ENCODE measurements at places on chromosomes 1 and 21. TPM values are rescaled to one million over a fixed set of nuclear protein-coding genes. Genes with fewer than 3 reads are reported as not detected.

ACKR1 gene
- 6.1 TPM for total RNA-seq

MR1 gene
- 13.7 TPM for total RNA-seq

WNT4 gene
- total RNA-seq: 35.0 TPM

SPATA46 gene
- total RNA-seq: not detected

KRTAP7-1 gene
- total RNA-seq: not detected

C4BPA gene
- 0.20 TPM for total RNA-seq

SFN gene
- 0.30 TPM for total RNA-seq

PLEKHN1 gene
- not detected for total RNA-seq

PTGS2 gene
- 4.3 TPM for total RNA-seq

PLA2G2A gene
- 0.40 TPM for total RNA-seq

LEFTY1 gene
- total RNA-seq: 0.79 TPM

ADAMTS4 gene
- total RNA-seq: 17.5 TPM

STYXL2 gene
- total RNA-seq: 0.94 TPM

OR2T11 gene
- not detected for total RNA-seq

CACNA1E gene
- 53.7 TPM for total RNA-seq

KCNAB2 gene
- total RNA-seq: 7.5 TPM

MYCL gene
- total RNA-seq: 6.4 TPM

LCE2A gene
- not detected for total RNA-seq

MX2 gene
- total RNA-seq: 3.2 TPM

LCK gene
- 0.22 TPM for total RNA-seq

SLC9C2 gene
- 0.79 TPM for total RNA-seq

LRRC39 gene
- 4.1 TPM for total RNA-seq

ZNF669 gene
- 12.4 TPM for total RNA-seq

UTS2 gene
- total RNA-seq: 11.0 TPM

C1orf210 gene
- total RNA-seq: not detected

RPTN gene
- total RNA-seq: not detected

LRRC71 gene
- 4.5 TPM for total RNA-seq

DNAJC28 gene
- 5.4 TPM for total RNA-seq

ASPM gene
- 18.3 TPM for total RNA-seq

FAM163A gene
- 0.55 TPM for total RNA-seq

C1orf167 gene
- total RNA-seq: 4.7 TPM

HPDL gene
- total RNA-seq: 2.0 TPM

RAP1GAP gene
- 17.1 TPM for total RNA-seq
